Renal cortex interstitium (tissue), 15 donors: ENCODE measurements at places on chromosomes 2 and 18.

- peak; percentile 75 for DNase-seq
These were observed at the start of gene ARMC9 for GRCh38 chr2:231198291-231199173. Gene ARMC9 (plus strand): TSS chr2:231198631. CDS start chr2:231206239, 7,608 bp downstream.

GRCh38 chr2:112195167-112195766 is 57.1 kb downstream of the FBLN7 start:
- no peak for DNase-seq

GRCh38 chr2:39020383-39020782 is 100.5 kb downstream of the SOS1 start:
- DNase-seq = no peak

DNA sequence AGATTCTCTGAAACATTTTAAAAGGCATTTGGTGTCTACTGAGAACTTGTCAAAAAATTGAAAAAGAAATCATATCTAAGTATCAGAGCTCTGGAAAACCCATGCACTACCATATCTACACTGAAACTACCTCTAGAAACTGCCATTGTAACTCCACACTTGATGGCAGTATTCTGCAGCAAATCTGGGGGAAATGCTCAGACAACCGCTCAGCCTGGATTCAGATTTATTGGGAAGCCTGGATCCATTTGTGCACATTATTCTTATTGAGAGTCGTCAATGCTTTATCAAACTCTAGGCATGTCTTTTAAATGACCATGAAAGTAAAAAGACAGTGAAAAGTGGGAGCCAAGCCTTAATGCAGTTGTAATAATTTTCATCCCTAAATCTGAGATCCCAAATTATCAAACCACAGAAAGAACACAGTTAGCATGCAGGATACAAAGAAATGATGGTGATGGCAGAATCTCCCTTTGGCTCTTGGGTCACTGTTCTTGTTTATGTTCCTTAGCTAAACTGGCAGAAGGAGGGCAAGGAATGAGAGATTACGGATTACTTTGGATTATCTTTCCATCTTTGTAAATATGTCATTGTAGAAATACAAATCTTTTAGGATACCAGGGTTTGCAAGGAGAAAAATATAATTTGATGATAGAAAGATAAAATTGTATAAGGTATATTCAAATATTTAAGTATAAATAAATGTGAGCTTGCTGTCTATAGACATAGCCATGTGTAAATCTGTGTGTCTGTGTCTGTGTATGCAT is 512.1 kb upstream of the SYT4 start:
- DNase-seq = peak; percentile 10

GRCh38 chr2:6806604-6807003 is 59.1 kb downstream of the CMPK2 start:
- DNase-seq = no peak

DNA sequence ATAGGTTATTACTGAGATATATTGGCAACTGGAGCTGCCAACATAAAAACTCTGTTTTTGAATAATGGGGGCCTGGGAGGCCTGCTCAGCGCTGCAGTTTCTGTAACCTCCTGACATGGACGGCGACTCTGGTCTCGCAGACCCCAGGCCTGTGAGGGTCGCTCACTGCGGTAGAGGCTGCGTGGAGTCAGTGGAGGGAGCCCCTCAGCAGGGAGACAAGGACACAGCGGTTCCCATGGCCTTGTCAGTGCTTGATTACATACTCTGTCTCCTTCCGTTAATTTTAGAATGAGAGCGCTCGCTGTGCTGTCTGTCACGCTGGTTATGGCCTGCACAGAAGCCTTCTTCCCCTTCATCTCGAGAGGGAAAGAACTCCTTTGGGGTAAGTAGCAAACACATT is 858 bp downstream of the TPO start:
- DNase-seq = no peak

- DNase-seq = no peak
These were observed 290.4 kb upstream of the ZC3H15 start for GRCh38 chr2:186195696-186196095.

DNA sequence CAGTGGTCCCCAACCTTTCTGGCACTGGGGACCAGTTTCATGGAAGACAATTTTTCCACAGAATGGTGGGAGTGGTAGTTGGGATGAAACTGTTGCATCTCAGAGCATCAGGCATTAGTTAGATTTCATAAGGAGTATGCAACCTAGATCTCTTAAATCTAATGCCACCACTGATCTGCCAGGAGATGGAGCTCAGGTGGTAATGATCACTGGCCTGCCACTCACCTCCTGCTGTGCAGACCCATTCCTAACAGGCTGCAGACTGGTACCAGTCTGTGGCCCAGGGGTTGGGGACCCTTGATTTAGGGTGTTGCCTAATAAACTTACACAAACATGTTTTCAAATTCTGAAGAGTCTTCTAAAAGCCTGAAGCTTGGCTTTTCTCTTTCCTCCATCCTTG is 261.3 kb downstream of the CDH19 start:
- no peak for DNase-seq

GRCh38 chr2:42030829-42031228 is 17.0 kb upstream of the PKDCC start:
- DNase-seq = no peak

DNA sequence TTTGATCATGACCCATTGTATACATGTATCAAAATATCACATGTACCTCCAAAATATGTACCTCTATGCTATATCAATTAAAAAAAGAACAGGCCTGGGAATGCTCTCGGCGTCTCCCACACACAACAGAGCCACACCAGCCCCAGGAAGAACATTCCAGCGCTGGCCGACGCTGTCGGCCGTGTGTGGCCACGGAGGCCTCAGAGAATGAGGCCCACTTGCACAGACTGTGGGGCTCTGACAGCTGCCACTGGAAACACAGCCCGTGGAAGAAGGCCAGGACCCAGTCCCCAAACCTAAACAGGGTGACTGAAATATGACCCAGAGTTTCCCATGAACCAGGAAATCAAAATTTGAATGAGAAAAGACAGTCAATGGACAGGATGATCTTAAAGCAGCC is 69.7 kb downstream of the EIPR1 start:
- no peak for DNase-seq

- no peak for DNase-seq
These were observed 28.8 kb upstream of the TSPYL6 start for GRCh38 chr2:54284826-54285225.

DNA sequence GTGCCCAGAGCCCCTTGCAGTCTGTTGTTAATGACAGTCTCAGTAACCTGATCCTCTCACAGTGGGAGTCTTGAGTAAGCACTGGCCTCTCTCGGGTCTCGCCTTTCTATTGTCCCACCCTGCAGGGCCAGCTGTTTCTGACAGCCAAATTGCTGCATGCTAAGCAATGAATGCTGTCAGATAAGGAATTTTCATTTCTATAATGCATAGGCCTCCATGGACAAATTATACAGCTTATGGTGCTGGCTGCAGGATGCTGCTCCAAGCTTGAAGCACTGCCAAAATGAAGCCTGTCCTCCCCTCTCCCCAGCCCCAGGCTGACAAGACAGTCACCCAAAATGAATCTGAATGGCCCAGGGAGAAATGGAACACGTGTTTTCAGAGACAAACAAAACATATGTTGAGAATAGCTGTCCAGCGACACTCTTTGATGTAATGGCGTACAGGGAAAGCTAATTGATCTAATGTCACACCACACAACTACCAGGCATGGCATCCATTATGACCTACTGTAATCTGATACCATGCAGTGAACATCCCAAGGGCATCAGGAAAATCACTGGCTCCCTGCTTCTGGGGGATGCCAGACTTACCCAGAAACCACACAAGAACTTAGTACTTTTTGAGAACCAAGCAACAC is 36.8 kb downstream of the ACVR1 start:
- DNase-seq = no peak

GRCh38 chr2:30404319-30405259 is 42.5 kb upstream of the LCLAT1 start:
- no peak for DNase-seq

DNA sequence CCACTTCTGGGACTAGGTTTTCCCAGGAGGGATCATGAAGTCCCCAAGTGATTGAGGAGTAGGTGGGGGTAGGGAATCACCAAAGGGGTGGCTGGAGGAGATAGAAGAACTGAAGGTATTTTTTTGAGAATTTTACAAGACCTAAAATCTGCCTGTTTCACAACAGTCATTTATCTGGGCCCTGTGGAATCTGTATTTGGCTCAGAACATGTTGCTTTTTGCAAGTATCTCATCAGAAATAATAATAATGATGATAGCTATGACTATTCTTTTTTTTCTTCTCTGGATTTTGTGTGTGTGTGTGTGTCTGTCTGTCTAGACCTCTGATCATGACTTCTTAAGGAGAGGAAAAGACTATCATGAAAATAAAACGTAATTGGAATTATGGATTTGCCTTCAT is 13.9 kb downstream of the STON1 start:
- DNase-seq = no peak

DNA sequence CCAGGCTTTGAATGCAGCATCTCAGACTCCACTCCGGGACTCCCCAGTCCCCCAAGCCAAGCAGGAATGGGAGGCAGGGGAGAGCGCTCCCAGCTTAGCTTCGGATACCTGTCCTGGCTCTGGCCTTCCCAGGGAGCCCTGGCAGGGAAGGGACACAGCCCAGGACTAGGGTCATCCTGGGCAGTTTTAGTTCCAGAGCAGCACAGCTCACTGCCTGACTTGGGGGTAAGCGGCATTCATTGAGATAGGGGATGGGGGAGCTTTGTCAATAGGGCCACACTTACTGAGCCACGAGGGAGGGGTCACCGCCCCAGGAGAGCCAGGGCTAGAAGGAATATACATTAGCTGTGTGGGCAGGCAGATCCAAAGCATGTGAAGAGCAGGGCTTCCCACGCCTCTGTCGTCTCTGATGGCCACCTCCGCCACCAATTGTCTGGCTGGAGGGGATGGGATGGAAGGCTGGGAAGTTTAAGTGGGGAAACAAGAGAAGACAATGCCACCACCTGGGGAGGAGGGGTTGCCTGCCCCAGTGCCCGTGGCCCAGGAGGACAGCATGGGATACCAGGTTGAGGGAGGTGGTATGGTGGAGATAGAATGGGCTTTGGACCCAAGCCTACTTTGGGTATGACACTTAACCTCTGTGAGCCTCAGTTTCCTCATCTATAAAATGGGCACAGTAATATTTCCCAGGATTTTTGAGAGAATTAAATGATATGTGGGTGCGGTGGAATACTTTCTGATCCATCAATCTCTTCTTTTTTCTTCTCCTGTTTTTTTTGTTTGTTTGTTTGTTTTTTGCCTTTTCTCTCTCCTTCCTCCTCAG is 40.2 kb downstream of the SCTR start:
- DNase-seq = no peak

DNA sequence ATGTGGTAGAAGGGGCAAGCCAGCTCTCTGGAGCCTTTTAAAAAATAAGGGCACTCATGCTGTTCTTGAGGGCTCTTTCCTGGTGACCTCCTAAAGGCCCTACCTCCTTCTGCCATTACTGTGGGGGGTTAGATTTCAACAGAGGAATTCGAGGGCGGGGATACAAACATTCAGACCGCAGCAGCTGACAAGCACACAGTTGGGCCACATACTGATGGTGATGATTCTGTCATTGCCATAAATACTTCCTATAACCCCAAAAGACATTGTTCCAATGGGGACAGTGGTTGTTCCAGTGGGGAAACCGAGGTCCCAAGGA is 67.0 kb downstream of the TSHZ1 start:
- no peak for DNase-seq

DNA sequence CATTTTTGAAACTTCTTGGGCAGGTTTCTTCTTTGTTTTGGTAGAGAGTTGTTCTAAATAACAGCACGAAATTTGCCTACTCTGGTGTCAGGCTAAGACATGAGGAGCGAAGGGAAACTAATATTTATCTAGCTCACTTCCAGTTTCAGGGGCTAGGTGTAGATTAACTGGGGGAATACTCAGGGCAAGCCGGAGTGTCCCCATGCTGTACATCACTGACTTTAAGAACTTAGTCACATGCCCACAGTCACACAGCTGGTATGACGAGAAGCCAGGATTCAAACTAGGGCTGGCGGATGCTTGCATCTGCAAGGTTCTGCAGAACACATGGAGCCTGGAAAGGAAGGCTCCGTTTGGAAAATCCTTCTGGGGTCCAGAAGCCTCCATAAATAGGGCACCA is 133.3 kb downstream of the ALPK2 start:
- no peak for DNase-seq

DNA sequence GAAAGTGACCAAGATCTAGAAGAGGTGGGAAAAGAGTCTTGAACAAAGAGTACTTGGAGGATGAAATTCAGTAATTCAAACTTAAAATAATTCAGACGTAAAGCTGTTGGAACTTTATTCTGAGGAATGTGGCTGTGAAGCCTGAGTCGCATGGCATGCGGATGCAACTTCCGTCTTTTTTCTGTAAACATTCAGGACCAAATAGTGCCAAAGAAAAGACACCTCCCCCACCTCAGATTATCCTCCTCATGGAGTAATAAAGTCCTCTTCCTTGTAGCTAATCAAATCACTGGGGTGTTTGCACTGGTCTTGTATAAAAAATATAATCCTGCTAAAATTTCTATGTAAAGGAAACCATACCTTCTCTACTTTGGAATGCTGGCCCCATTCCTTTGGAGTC is 790.4 kb downstream of the TSN start:
- no peak for DNase-seq

DNA sequence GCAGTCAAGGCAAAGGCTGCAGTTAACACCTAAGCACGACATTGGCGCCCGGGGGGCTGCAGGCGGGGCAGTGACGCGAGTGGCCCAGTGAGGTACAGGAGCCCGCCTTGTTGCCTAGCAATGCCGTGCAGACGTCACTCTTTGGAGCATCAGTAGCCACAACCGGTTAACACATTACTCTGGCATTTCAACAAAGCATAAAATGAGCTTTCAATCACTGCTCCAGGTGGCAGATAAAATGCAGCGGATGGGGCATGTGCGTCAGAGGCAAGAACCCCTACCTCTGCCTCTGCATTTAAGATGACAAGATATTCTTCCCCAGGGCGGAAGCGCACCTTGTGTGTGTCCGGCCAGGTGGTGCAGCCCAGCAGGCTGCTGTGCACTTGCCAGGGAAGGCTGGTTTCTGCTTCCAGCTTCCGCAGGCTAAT is 139.4 kb downstream of the MTCL1 start:
- DNase-seq = no peak

- no peak for DNase-seq
These were observed 360.2 kb downstream of the SETBP1 start for GRCh38 chr18:45040879-45041278.

DNA sequence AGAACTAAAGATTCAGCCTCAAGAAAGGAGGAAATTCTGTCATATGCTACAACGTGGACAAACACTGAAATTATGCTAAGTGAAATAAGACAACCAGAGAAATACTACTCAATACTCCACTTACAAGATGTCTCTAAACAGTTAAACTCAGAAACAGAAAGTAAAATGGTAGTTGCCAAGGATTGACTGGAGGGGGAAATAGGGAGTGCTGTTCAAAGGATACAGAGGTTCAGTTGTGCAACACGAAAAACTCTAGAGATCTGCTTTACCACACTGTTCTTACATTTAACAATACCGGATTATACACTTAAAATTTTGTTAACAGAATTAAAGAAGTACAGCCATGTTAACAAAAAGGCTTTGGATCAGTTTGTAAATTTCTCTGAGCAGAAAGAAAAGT is 39.8 kb upstream of the C2orf15 start:
- no peak for DNase-seq
